ENCODE measurements at places on chromosomes 13 and 19.
A peak's percentile ranks its signal among the peaks of the same experiment; 100 is the strongest.

DNA sequence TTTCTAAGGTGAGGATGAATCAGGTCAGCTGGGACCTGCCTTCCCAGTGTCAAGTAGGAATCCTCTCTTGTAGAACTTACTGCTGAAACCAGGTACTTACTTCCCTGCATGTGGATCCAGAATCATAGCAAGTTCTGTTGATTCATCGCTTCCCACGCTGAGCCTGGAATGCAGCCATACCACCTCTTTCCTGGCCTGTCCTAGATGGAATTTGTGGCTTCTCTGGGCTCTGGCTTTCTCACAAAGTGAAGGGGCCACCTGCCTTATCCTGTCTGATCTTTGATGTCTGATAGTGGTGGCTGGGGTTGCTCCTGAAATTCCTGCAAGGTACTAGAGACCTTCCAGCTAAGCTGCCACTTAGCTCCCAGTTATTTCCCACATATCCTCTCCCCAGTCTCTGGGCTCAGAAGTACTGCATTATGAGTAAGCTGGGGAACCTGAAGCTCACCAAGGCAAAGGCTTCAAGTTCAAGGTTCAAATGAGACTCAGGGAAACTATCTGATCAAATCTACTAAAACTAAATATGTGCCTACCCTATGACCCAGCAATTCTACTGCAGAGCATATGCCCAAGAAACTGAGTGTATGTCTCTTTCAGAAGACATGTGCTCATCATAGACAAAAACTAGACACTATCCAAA lies 103.5 kb downstream of the SUCLA2 start:
- no peak for DNase-seq

- no peak for DNase-seq
Measured at GRCh38 chr13:112513761-112514160, 74.2 kb downstream of the TUBGCP3 start.

DNA sequence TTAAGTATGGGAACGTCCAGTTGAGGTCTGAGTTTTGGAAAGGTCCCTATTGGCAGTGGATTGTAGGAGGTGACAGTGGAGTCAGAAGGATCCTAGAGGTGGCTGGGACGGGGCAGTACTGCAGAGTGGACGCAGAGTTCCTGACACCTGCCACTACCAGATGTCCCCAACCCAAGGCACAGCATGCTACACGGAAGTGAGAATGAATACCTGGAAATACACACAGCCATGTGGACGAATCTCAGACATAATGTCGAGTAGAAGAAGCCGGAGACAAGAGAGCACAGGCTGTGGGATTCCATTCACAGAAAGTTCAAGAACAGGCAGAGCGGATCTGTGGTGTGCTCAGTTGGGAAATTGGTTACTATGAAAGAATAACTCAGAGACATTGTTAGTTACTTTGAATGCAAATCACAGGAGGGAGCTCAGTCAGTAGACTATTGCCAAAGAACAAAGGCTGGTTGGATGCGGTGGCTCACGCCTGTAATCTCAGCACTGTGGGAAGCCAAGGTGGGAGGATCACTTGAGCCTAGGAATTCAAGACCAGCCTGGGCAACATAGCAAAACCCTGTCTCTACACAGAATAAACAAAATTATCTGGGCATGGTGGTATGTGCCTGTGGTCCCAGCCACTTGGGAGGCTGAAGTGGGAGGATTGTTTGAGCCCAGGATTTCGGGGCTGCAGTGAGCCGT lies 37.4 kb downstream of the RYR1 start:
- DNase-seq = no peak

DNA sequence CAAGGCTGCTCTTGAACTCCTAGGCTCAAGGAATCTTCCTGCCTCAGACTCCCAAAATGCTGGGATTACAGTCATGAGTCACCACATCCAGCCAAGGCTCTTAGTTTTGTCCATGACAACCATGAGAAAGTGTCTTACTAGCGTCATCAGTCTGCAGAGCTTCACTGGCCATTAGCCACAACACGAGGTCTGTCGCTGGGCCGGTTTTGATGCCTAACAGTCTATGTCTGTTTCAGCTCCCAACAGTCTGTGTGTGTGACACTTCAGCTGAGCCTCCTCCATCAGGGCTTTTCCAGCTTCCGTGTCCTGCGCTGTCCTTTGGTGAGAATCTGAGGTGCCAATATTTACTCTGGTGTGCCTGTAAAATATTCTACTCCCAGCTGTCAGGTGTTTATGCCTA lies 47.6 kb downstream of the CEP89 start:
- DNase-seq = no peak

GRCh38 chr13:51412431-51412830 lies 40.4 kb downstream of the INTS6 start:
- DNase-seq = no peak

DNA sequence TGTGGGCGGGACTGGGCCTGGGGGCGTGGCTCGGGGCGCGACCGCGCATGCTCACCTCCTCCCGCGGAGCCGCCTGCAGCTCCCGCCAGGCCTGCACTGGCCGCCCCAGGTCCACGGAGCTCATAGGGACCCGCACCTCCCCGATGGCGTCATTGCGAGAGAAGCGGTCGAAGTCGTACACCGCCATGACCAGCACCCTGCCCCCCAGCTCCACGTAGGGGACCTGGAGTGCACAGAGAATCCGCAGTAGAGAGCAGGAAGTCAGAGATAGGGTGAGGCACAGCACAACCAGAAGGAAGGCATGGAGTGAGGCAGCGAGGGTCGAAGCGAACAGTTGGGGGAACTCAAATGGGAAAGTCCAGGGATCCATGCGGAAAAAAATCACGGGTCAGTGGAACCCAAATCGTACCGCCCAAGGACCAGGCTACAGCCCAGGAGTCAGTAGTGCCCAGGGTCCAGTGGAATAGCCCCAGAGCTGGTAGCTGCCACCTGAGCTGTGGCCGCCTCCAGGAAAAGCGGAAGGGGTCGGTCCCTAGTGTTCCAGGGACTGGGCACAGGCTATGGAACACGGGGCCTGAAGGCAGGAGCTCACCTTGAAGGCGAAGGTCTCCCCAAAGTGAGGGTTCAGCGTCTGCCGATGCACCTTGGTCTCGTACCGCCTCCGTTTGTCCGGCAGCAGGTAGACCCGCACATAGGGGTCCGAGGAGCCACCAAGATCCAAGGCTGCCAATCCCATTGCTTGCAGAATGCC lies 4.8 kb downstream of the SYT5 start:
- DNase-seq = no peak

DNA sequence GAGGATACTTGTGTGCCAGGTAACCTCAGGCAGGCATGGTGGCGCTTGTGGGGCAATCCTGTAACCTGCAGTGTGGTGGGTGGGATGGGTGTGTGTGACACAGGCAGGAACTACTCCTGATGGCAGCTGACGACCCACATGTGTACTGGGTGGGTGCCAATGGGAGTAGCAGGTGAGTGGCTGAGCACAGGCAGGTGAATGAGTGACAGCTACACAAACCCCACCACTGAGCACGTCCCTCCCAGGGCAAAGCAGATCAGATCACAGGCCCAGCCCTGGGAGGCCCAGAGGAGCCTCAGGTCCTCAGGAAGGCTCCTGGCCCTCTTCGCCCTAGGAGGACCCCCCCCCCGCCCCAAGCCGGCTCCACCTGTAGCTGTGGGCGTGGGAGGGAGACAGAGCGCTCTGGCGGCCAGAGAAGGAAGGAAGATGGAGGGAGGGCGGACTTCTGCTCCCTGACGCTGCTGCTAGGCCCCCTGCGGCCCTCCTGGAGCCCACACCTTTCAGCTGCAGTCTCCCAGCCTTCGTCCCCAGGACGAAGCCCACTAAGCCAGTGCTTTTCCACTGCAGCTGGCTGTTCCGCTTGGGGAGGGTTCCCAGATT lies 1.3 kb upstream of the ZNF181 start:
- no peak for DNase-seq

- DNase-seq = no peak
Measured at GRCh38 chr13:51262501-51263211, 40.5 kb downstream of the FAM124A start.

GRCh38 chr13:31431722-31432137 lies 232.0 kb downstream of the B3GLCT start:
- peak; percentile 68 for DNase-seq

DNA sequence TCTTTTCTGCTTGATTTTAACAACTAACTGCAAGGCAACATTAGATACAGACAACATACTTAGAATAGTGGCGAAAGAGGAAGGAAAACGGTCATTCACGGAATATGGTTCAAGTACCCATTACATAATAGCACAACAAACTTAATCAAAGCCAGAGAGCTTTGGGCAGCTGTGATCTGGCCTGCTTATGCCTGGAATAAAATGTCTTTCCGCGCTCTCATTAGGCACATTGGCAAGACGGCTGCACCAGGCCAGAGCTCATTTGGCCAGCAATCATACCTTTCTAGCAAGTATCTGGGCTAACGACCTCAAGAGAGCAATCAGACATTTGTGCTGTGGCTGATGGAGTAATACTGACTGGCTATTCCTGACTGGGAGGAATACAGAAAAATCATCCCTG lies 112.8 kb downstream of the NALCN start:
- no peak for DNase-seq

- DNase-seq = no peak
Measured at GRCh38 chr13:88752041-88752440, 1080.9 kb downstream of the SLITRK5 start.

GRCh38 chr13:40875583-40875982 lies 86.2 kb downstream of the SLC25A15 start:
- no peak for DNase-seq

- DNase-seq = no peak
Measured at GRCh38 chr19:42394751-42395150, 4.7 kb upstream of the CNFN start.

DNA sequence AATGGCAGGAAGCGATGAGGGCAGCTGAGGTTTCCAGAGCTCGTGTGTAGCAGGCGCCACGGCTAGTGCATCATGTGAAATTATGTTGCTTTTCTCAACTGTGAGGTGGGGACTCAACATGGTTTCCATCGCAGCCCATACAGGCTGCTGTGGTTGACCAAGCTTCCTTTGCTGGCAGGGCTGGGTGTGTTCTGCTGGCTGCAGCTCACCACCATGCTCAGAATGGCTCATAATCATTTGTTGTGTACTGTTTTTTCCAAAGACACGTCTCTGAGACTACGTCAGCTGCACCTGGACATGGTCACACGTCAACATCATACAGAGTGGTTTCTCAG lies 16.1 kb upstream of the RASA3 start:
- peak; percentile 85 for DNase-seq

DNA sequence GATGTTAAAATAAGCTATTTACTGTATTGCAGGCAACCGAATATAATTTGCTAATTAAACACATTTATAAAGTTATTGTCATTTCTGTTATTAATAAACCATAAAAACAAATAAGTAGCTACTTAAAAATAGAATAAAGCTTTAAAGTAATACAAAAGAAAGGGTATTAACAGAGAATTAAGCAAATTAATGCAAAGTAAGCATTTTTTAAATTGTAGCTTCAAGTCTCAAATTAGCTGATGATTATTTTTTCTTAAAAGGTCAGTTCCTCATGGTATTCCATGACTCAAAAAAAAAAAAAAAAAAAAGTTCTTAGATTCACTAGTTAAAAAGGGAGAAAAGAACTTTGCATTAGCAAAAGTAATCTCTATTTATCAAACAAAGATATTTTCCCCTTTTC lies 292.5 kb downstream of the SLITRK1 start:
- no peak for DNase-seq

DNA sequence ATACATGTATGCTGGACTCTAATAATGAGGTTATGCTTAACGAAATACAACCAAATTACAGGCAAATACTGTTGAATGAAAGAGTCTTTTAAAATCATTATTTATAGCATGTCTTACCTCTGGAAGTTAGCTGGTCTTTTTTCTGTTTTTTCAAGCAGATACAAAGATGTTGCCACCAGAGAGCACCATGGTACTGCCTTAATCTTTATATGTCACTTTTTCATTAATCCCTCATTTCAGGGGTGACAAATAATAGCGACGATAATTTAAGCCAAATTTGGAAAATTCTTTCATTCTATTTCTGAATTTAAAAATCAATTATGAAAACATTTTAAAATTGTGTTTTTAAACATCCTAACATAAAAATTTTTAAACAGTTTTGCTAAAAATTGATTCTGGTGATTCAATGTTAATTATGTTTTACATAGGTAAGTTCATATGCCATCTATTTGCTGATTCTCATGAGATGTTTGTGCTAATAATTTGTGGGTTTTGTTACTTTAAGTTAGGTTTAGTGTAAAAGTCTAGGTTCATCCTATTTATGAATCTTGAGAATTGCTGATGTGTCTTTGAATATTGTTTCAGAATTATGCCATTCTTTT lies 379.3 kb upstream of the SGCG start:
- no peak for DNase-seq

Measured in activated CD4-positive, alpha-beta T cell treated with anti-CD3 and anti-CD28 coated beads for 48 hours (primary cell).